Lung microvascular endothelial cell (primary cell): ENCODE measurements at places on chromosomes 6 and 20. TPM values are rescaled to one million over a fixed set of nuclear protein-coding genes. Genes with fewer than 3 reads are reported as not detected.

- no peak for DNase-seq
Measured at GRCh38 chr6:152356016-152356415, 281.1 kb downstream of the SYNE1 start.

Gene PDYN
- not detected in 2 replicates for total RNA-seq

GRCh38 chr6:77313595-77313994 lies 149.7 kb downstream of the HTR1B start:
- no peak for DNase-seq

- no peak for DNase-seq
Measured at GRCh38 chr6:90274451-90275030, 22.1 kb downstream of the BACH2 start.

- DNase-seq: no peak
Measured at GRCh38 chr6:93059911-93060310, 359.4 kb downstream of the EPHA7 start.

- DNase-seq: no peak
Measured at GRCh38 chr6:151001387-151002056, 136.0 kb downstream of the MTHFD1L start.
